ENCODE measurements at places on chromosomes 3 and 15.
A peak's percentile ranks its signal among the peaks of the same experiment; 100 is the strongest.

DNA sequence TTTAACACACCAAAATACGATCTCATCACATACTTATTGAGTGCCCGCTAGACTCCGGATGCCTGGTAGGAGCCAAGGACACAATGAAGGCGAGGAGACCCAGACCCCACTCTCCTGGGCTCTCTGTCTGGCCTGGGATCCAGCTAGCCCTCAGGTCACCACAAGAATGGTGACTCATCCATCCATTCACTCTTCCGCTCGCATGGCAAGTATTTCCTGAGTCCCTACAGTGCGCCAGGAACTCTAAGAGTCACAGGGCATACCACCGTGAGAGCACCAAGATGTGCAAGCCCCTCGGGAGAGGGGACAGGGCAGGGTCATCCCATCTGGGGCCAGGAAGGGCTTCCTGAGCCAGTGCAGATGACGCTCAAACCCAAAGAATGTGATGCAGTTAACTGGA lies 101.6 kb upstream of the PRR20G start:
- DNase-seq, result no peak

DNA sequence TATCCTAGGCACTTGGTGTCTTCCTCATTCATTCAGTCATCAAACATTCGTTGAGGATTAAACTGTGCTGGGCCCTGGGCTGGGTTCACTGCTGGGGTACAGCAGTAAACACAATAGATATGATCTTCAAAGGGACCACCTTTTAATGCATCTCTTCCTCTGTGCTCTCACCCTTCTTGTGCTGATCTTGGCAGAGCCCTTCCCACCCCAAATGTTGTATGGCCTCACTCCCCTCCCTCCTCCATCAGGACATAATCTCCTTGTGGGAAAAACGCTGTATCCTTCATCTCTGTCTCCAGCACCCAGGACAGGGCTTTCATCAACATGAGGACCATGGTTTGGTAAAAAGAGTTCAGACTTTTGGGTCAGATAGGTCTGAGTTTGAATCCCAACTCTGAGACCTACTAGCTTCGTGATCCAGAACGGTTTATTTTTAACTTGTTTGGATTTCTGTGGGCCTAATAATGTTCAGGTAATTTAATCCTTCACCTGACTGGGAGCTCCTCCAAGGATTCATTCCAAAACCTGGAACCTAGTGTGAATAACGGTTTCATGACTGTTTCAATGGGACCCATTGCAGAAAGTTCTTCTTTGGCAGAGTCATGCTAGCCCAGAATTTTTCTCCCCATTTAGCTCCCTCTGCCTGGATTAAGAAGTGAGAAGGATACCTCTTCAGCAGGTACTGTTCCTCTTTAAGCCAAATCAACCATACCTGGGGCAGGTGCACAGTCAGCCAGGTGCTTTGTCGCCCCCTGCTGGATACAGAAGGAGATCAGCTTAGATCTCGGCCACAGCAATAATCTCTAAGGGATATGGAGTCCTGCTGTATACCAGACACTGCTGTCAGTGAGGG lies 5.2 kb upstream of the WNT7A start:
- peak; percentile 94 for DNase-seq

- DNase-seq, result no peak
Measured at GRCh38 chr15:25136119-25136518, 181.3 kb downstream of the SNRPN start.

GRCh38 chr3:9553021-9553947 lies at the start of gene LHFPL4:
Gene LHFPL4 (minus strand): TSS chr3:9553822. CDS start chr3:9552679, 1,143 bp downstream.
- no peak for DNase-seq

DNA sequence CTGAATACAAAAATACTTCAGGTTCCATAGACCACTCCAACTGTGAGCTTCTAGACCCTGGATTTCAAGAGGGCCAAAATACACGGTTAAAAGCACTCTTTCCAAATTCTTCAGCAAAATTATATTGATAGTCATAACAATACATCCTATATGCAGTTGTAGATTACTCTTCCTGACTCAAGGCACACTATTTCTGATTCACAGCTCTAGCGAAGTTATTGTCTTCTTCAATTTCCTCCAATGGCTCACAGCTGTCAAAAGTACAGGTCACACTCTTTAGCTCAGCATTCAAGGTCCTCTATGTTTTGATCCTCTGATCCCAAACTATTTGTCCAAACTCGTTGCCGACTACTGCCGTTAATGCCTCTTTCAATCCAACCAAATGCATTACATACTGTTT lies 13.5 kb upstream of the CCDC80 start:
- no peak for DNase-seq

GRCh38 chr3:126996905-126997304 lies 14.0 kb downstream of the PLXNA1 start:
- no peak for DNase-seq

DNA sequence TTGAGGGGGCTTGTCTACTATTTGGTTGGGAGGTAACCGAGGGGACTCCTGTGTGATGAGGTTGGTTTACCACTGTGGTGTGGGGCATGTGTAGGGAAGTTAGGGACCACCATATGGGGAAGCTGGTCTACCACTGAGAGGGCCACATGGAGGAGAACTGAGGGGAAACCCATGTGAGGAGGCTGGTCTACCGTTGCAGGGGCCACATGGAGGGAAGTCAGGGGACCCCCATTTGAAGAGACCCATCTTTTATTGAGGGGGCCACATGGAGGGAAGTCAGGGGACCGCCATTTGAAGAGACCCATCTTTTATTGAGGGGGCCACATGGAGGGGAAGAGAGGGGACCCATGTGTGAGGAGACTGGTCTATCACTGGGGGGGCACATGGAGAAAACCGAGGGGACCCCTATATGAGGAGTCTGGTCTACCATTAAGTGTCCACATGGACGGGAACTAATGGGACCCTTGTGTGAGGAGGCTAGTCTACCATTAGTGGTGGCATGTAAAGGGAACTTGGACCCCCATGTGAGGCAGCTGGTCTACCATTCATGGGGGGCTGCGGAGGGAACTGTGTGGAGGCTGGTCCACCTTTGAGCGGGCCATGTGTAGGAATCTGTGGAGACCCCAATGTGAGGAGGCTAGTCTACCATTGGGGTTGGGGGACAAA lies 165.5 kb downstream of the FBLN2 start:
- no peak for DNase-seq

- no peak for DNase-seq
Measured at GRCh38 chr3:106560451-106560966, 691.7 kb upstream of the CBLB start.

GRCh38 chr3:192915722-192916121 lies 1.9 kb downstream of the MB21D2 start:
- no peak for DNase-seq

- DNase-seq, result no peak
Measured at GRCh38 chr3:43790476-43790875, 99.7 kb downstream of the ABHD5 start.

GRCh38 chr3:171054231-171054630 lies 27.7 kb upstream of the SLC2A2 start:
- no peak for DNase-seq

DNA sequence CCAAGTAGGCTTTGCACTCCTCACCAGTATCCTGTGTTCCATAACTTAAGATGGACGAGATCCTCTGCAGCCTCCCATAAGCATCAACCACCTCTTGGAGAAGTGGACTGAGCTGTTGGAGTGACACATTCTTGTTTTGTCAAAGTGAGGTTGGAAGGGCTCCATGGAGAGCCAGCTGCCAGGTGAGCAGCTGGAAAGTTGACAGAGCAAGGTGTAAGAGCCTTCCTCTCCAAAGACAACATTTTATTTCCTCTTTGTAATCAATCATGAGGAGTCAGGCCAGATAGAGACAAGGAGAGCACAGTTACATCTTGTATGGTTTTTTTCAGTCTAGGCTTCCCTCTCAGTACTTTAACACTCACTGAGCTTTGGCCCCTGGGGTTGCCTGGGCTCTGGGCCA lies 5.1 kb downstream of the ABI3BP start:
- DNase-seq, result no peak
